Right renal cortex interstitium (tissue), 3 donors: ENCODE measurements at places on chromosomes 7 and 10.

DNA sequence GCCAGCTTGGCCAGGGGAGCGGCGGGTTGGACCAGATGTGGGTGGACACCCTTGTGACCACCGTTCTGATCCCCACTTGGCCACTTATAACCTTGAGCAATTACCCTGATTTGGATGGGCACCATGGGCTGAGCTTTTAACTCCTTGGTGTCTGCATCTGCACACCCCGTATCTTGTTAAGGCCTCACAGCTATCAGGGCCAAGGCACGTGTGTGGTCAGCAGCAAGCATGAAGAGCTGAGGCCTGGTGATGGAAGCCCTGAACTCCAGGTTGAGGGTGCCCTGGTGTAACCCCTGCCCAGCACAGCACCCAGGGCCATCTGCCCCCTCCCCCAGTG is 89.2 kb downstream of the ZMIZ1 start:
- no peak for DNase-seq

GRCh38 chr10:121734589-121735045 is 136.4 kb upstream of the FGFR2 start:
- DNase-seq: no peak

DNA sequence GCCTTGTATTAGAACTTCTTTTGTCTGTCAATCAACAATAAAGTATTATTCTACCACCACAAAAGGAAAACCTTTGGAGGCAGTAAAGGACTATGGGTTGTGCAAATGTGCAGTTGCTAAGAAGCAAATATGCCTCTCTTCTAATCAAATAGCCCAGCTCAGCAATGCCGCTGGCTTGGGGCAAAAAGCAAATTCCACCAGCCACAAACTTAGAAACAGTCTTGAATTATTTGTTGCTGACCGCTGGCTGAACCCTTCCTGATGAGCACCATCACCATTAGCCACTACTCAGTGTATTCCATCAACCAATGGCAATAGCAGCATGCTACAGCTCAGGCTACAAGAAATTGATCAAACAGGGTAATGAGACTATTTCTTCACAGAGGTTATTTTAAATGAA is 51.0 kb downstream of the SKAP2 start:
- peak; percentile 16 for DNase-seq

GRCh38 chr7:44893710-44894234 is 8.4 kb upstream of the PURB start:
- no peak for DNase-seq

DNA sequence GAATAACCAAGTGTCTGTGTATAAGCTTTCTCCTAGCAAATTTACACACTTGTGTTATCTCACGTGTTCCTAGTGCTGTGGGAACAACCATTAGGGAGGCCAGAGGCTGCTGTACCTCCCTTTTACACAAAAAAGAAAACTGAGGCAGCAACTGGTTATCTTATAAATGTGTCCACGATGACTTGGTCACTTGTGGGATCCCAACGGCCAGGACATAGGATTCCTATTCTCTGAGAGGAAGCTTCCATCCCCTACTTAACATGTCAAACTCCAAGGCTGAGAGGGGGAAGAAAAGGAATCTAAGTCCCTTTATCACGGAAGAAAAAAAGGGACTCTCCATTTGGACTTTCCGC is 484 bp downstream of the ZNF438 start:
- DNase-seq: no peak

GRCh38 chr7:6367701-6368211 is 80.0 kb downstream of the DAGLB start:
- no peak for DNase-seq

- DNase-seq: no peak
Observed at GRCh38 chr10:86341361-86341811, 25.2 kb downstream of the GRID1 start.

GRCh38 chr7:608361-608760 is 88.7 kb upstream of the PDGFA start:
- no peak for DNase-seq

GRCh38 chr7:74284781-74285259 is 4.4 kb upstream of the CLIP2 start:
- DNase-seq: no peak

- DNase-seq: no peak
Observed at GRCh38 chr10:116803451-116804249, 45.6 kb upstream of the ENO4 start.

DNA sequence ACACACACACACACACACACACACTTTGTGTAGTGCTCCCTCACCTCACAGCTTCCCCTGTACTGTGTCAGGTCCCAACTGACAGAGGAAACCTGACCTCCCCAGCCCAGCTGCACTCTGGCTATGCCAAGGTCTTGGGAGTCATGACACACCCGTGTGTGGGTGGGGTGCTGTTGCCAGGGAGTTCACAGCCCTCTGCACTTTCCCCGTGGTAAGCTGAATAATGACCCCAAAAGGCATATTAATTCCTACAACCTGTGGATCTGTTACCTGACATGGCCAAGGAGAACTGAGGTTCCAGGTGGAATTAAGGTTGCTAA is 8.9 kb upstream of the NANOS1 start:
- DNase-seq: no peak

- DNase-seq: no peak
Observed at GRCh38 chr10:62047228-62047892, 145.9 kb downstream of the ARID5B start.

GRCh38 chr7:116687801-116688201 is 15.8 kb downstream of the MET start:
- no peak for DNase-seq

DNA sequence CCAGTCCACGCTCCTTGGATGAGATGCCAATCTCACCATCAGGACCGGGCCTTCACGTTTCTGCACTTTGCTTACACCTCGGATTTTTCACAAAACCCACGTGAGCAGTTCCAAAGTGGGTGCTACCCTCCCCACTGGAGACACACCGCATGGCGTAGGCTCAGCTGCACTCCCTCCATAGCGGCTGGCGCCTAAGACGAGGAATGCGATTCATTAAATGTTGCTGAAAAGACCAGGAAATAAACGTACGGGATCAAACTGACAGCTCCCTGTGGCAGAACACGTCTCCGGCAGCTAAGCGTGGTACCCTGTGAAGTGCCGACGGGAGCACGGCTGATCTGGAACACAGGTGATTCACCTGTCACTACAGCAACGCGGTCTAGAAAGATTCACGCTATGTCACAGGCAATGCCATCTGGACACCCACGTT is 209.0 kb downstream of the DIP2C start:
- no peak for DNase-seq

GRCh38 chr10:86203162-86203905 is 163.3 kb downstream of the GRID1 start:
- DNase-seq: peak; percentile 18

GRCh38 chr10:49082766-49083165 is 32.6 kb downstream of the VSTM4 start:
- DNase-seq: no peak

- DNase-seq: no peak
Observed at GRCh38 chr10:129272866-129273650, 194.0 kb upstream of the MGMT start.

DNA sequence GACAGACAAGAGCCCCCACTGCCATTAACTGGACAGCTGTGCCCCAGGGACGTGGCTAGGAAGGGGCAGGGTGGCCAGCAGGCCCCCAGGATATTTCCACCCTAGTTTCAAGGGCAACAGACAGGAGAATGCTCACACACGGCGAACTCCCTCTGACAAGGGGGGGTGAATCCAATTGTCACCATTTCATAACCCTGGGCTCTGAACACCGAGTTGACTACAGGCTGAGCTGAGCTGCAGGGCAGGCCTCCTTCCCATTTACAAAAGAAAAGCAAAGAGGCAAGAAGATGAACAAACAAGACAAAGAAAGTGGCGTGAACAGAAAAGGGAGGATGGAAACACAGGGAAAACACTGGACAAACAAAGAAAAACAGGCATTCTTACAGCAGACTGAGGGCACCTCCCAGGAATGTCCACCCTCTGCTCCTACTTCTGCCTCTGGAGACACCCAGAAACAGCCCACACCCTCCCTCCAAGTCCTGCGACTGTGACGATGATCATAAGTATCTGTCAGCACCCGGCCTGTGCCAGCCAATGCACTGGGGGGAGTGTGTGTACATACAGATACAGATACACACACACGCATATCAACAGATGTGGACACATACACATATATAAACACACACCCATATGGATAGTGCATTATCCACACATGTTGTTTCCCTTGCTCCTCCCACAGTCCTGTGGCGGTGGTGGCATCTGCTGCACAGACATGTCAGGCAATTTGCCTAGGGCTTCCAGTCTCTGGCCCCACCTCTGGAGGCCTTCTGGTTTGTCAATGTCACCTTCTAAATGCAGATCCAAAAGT is 66.2 kb downstream of the FAM53B start:
- DNase-seq: no peak

DNA sequence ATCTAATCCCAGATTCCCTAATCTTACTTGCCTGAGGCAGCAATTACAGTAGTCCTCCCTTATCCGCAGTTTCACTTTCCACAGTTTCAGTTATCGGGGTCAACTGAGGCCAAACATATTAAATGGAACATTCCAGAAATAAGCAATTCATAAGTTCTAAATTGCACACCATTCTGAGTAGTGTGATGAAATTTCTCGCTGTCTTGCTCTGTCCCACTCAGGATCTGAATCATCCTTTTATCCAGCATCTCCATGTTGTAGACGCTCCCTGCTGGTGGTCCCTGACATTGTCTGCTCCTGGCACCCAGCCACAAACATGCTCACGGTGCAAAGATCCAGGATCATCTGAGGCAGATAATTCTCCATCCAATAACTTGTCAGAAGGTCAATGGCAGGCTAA is 128.7 kb upstream of the CXCL12 start:
- DNase-seq: no peak

DNA sequence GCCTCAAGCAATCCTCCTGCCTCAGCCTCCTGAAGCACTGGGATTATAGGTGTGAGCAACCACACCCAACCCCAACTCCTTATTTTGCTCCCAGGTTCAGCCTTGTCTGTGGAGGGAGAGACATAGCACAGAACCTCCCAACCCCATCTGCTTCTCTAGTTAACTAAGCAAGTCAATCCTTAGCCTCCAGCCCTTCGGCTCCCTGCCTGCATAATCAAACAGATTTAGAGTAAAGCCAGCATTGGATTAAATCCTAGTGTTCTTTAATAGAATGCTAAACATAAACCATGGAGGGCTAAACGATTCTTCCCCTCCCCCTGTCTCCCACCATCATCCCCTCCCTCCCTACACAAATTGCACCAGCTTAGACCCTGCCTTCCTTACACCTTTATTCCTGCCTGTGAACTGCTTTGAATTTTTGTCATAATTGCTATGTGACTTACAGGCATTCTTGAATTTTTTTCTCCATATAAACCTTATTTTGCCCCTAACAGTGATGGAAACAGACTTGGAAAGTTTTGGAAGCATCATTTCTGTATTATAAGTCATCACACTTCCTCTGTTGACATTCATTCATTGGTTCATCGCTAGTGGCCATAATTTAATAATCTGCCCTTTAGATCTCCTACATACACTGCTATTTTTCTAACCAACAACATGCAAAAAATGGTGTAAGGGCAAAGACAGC is 72.6 kb upstream of the TOMM7 start:
- DNase-seq: no peak

DNA sequence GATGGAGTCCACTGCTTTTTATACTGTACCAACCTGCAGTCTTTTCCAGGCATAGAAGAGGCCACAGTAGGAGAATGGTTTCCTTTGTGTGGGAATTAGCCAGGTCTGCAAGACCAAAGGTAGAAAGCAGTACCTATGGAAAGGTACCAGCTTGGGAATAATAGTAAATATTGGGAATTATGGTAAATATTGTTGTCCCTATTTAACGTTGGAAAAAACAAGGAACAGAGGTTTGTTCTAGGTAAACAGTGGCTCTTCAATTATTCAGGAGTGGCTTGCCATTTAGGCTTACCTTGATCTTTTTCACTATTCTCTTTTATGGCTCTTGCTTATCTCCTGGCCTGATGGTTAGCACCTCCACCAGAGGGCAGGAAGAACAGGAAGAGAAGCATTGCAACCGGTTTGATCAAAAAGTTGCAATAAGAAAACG is 43.9 kb upstream of the GSAP start:
- DNase-seq: no peak

DNA sequence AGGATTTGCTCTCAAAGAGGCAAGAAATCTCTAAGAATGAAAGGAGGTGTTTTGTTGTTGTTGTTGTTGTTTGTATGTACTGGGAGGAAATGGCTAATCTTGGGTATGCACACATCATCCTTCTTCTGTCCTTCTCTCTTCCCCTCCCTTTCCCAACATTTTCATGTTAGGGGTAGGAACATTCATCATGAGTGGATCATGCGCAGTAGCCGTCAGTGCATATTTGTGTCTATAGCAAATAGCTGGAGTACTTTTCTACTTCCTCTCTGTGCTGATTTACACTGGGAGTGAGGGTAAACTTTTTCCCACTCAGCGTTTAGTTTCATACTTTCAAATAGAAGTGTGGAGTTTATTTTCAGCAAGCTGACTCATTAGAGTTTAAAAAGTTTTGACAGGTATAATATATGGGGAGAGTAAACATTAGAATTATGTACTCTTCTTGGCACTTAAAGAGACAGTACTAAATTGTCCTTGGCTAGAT is 80.5 kb upstream of the PRKG1 start:
- DNase-seq: no peak

DNA sequence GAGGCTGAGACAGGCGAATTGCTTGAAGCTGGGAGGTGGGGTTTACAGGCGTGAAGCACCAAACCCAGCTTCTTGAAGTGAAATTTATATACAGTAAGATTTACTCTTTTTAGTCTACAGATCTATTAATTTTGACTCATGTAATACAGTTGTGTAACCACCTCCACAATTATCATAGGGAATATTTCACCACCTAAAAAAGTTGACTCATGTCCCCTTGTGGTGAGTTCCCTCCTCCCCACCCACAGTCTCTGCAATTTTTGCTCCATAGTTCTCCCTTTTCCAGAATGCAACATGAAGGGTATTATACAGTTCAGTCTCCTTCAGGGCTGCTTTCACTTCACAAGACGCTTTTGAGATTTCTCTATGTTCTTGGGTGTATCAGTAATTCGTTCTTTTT is 156.8 kb downstream of the FAM107B start:
- DNase-seq: no peak

GRCh38 chr10:10110844-10111490 is 906.7 kb upstream of the CELF2 start:
- no peak for DNase-seq

GRCh38 chr10:7370511-7370910 is 40.3 kb downstream of the SFMBT2 start:
- no peak for DNase-seq
